ENCODE measurements at places on chromosomes 11 and 22.

DNA sequence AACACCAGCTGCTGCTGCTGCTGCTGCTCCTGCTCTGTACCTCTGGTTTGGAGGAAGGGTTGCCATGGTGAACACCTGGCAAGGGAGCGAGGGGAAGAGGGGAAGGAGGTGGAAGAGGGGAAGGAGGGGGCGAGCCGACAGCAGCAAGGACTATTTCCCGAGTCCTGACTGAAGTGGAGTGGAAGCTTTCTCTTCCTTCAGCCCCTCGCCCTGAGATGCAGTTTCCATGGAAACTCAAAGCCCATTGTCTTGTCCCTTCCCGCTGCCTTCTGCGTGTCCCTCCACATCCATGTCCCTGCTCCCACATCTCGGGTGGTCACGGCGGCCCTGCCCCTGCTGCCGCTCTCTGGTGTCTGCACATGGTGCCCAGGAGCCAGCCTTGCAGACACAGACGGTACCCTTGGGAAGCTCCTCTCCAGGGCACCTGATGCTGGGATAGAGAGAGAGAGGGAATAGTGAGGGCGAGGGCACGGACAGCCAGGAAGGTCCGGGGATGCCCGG, 28.6 kb downstream of the FAM83F start:
- no peak for DNase-seq

DNA sequence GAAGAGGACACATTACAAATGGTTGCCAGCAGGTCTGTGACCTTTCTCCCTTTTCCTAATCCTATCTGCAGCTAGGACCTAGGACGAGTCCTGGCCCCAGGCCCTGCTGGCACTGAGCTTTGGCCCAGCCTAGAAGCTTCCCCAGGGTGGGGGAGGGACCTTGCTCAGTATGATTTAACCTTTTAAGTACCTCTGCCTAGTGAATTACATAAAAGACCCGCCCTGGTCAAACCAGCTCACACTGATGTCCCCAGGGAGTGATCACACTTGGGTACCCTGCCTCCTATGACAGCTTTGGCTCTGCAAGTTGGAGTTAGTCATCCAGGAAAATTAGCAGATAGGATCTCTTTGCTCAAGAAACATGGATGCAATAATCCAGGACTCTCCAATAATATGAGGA, 21.9 kb downstream of the ASCC2 start:
- DNase-seq, result no peak

DNA sequence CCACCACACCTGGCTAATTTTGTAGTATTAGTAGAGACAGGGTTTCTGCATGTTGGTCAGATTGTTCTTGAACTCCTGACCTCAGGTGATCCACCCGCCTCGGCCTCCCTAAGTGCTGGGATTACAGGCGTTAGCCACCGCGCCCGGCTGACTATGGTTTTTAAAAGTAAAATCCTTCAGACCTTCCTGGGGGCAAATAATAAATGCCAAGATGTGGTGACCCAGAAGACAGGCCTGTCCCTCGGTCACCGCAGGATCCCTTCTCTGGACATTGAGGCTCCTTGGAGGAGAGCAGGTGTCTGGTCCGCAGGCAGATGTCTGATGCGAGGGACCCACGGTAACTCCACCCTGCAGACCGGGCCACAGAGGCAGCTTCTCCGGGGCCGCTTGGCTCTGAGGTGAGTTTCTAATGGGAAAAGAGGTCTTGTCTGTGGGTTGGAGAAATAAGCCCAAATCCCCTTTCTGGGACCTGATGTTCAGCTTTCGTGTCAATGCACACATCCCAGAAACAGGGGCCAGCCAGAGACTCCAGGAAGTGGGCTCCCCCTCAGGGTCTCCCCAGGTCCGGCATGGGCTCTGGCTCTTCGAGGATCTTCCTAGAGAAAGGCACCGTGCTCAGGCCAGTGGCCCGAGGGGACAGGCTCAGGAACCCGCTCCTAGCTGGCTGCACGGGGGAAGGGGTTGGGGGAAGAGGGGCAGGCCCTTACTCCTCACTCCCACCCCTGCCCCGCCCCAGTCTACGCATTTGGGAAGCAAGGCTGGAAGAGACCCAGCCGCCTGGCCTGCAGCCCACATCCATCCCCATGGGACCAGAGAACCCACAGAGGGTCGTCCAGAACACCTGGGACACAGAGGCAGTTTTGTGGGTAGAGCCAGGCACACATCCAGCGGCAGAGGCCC, 100.6 kb downstream of the WNT7B start:
- DNase-seq, result no peak

GRCh38 chr11:69848201-69848600, 29.0 kb upstream of the FGF3 start:
- DNase-seq, result no peak

DNA sequence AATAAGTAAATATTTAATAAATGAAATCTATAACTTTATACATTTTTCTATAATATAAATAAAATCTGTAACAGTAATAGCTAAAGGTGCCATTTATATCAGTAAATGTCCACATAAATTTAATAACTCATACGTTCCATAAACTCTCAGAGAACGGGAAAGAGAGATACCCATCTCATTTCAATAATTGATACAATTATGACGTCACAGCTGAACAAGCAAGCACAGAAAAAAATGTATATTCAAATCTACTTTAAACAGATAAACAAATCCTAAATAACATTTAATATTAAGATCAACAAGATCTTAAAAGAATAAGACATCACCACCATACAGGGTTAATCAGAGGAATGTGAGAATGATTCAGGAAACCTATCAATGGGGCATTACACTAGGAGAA, 1136.5 kb downstream of the TBC1D22A start:
- DNase-seq, result no peak

Data from SK-N-MC (cell line).